ENCODE measurements at places on chromosomes 3 and 15. TPM values are rescaled to one million over a fixed set of nuclear protein-coding genes. Genes with fewer than 3 reads are reported as not detected.

Gene C2CD4A
- 1.4 TPM for total RNA-seq

Gene RPP25
- total RNA-seq = 2.6 TPM

Gene IQCF2
- total RNA-seq = not detected

Gene CPNE4
- not detected for total RNA-seq

Gene SATB1
- total RNA-seq = 17.4 TPM

Gene DPPA2
- not detected for total RNA-seq

Gene CAMP
- not detected for total RNA-seq

Gene NOX5
- 0.39 TPM for total RNA-seq
